ENCODE measurements at places on chromosomes 1 and 21. TPM values are rescaled to one million over a fixed set of nuclear protein-coding genes. Genes with fewer than 3 reads are reported as not detected.
A peak's percentile ranks its signal among the peaks of the same experiment; 100 is the strongest.

Gene TRIM46
- total RNA-seq: 5.0 TPM

Gene BTBD8
- 2.3 TPM for total RNA-seq

Gene E2F2
- 2.2 TPM for total RNA-seq

Gene LCE1B
- total RNA-seq: 1.1 TPM

DNA sequence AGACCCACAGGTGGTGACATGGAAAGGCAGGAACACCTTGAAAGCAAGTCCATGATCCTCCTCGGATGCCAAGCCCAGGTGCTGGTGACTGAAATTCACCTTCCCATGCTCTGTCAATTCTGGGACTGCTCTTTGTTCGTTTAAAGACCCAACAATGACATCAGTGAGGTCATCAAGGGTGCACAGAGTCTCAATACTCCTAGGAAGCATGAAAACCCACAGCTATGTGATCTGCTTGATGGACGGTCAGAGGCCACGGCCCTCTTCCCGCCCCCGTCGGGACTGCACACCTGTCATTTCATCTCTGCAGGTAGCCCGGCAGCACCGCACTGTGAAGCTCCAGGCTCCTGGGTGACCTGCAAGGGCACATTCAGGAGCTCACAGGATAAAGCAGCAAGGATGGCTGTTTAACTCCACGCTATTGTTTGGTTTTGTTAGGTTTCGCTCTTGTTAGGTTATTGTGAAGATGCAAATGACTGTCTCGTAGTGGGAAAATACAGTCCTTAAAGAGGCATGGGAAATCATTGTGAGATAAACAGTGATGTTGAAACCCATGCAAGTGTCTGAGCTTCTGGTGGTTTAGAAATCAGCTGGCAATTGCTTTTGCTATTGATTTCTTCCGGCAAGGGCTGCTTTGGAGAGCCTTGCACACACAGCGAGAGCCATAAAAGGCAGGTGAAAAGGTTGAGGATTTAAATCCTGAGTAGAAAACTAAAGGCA is 124.8 kb upstream of the AJAP1 start:
- no peak for DNase-seq

- DNase-seq: no peak
Observed at GRCh38 chr1:185912504-185912903, 178.3 kb downstream of the HMCN1 start.

GRCh38 chr1:116910379-116911187 is 867 bp downstream of the PTGFRN start:
- DNase-seq: peak; percentile 52

All from mammary epithelial cell (primary cell).